ENCODE measurements at places on chromosomes 11 and 22. TPM values are rescaled to one million over a fixed set of nuclear protein-coding genes. Genes with fewer than 3 reads are reported as not detected.

The ARFGAP2 gene
- 57.2 TPM for polyA plus RNA-seq

The MS4A6A gene
- 33.9 TPM for polyA plus RNA-seq

The TMPRSS13 gene
- 0.84 TPM for polyA plus RNA-seq

The TMA7B gene
- polyA plus RNA-seq: not detected

The SUSD2 gene
- 1.7 TPM for polyA plus RNA-seq

The CARD18 gene
- not detected for polyA plus RNA-seq

The TIGD3 gene
- polyA plus RNA-seq: 0.69 TPM

The PARVG gene
- polyA plus RNA-seq: 1.8 TPM

The MMP8 gene
- polyA plus RNA-seq: not detected

The C11orf21 gene
- polyA plus RNA-seq: 0.59 TPM

The GATD1 gene
- polyA plus RNA-seq: 48.2 TPM

The OR51B5 gene
- polyA plus RNA-seq: 0.17 TPM

The NPAS4 gene
- polyA plus RNA-seq: 0.33 TPM

The HBG2 gene
- 2,486 TPM for polyA plus RNA-seq

The MEN1 gene
- 50.8 TPM for polyA plus RNA-seq

The POU2AF3 gene
- polyA plus RNA-seq: 4.3 TPM

The PAMR1 gene
- 5.0 TPM for polyA plus RNA-seq

The MFNG gene
- 4.6 TPM for polyA plus RNA-seq

The TMPRSS4 gene
- 30.6 TPM for polyA plus RNA-seq

The DNAJB7 gene
- 0.32 TPM for polyA plus RNA-seq

The NPAT gene
- polyA plus RNA-seq: 22.6 TPM

The SLC22A6 gene
- polyA plus RNA-seq: 28.1 TPM

The CENPM gene
- polyA plus RNA-seq: 11.1 TPM

The ACTN3 gene
- polyA plus RNA-seq: 0.46 TPM

The PTPN5 gene
- polyA plus RNA-seq: 1.1 TPM

The CRYAB gene
- 45.1 TPM for polyA plus RNA-seq

The GAL3ST1 gene
- polyA plus RNA-seq: 25.5 TPM

The ELMOD1 gene
- polyA plus RNA-seq: 0.33 TPM

The MCHR1 gene
- polyA plus RNA-seq: 0.18 TPM

The RASGRP2 gene
- polyA plus RNA-seq: 7.7 TPM

The CYTH4 gene
- 3.9 TPM for polyA plus RNA-seq

The SAA1 gene
- polyA plus RNA-seq: not detected

The MYRF gene
- polyA plus RNA-seq: 19.6 TPM

The GRIK4 gene
- 1.2 TPM for polyA plus RNA-seq

All from left renal pelvis (tissue), 4 donors.